ENCODE measurements at places on chromosomes 12 and 14. TPM values are rescaled to one million over a fixed set of nuclear protein-coding genes. Genes with fewer than 3 reads are reported as not detected.

SMIM41 gene
- under 0.01 TPM for total RNA-seq

HCAR2 gene
- total RNA-seq = not detected

KRT82 gene
- not detected for total RNA-seq

GPR68 gene
- 0.90 TPM for total RNA-seq

OAS2 gene
- total RNA-seq = 4.5 TPM

LRP1-AS gene
- not detected for total RNA-seq

SSTR1 gene
- under 0.01 TPM for total RNA-seq

NPFF gene
- total RNA-seq = not detected

ANKRD52 gene
- 10.1 TPM for total RNA-seq

MLXIP gene
- 31.1 TPM for total RNA-seq

ABCD2 gene
- total RNA-seq = not detected

PRKCH gene
- total RNA-seq = 243 TPM

GLT1D1 gene
- total RNA-seq = not detected

P2RX2 gene
- not detected for total RNA-seq

CMA1 gene
- not detected for total RNA-seq

DCN gene
- not detected for total RNA-seq

PRPF40B gene
- 1.8 TPM for total RNA-seq

Measured in dermis microvascular lymphatic vessel endothelial cell (primary cell).